ENCODE measurements at places on chromosomes 12 and 14. TPM values are rescaled to one million over a fixed set of nuclear protein-coding genes. Genes with fewer than 3 reads are reported as not detected.

AMN gene
- 0.21 TPM for total RNA-seq

KCNJ8 gene
- 30.3 TPM for total RNA-seq

KLRC4 gene
- 0.37 TPM for total RNA-seq

KRT78 gene
- total RNA-seq = not detected

OR4K14 gene
- total RNA-seq = not detected

TEAD4 gene
- total RNA-seq = 3.7 TPM

DNA sequence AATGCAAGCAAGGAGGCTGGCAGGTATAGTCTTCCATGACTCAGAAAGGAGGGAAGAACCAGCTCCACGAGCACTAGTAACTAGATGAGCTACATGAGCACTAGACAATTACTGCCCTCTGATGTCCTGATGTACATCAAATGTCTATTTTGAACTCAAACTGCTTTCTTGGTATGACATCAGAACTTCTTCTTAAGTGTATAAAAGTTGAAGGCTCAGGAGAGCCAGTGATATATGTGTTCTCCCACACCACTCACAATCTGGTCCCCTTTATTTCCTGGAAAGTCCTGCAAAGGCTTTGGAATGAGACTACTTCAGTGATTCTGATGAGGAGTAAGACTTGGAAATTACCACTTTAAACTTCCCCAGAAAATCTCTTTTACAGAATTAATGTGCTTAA lies 18.5 kb upstream of the DHRS7 start:
- DNase-seq = no peak

DNA sequence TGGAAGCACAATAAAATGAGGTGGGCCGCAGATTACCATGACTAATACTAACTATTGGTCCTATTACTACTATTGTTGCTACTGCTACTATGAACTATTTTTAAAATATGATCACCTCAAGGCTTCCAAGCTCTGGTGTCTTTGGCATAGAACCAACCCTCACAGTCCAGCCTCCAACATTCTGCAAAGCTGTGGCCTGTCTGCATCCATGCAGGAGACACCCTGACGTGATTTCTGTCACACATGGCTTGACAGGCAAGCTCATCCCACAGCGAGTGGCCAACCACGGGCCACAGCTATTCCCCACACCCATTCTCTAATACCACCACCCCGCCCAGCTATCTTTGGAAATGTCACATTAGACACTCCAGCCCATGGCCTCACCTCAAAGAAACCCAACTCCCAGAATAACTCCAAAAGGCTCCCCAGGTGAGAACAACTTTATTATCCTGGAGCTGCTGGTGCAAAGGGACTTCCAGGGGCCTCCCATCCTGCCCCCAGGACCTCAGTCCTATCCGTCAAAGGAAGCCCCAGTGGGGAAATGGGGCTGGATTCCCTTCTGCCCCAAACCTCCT lies 14.4 kb downstream of the ISCU start:
- DNase-seq = no peak

- no peak for DNase-seq
These were observed 34.7 kb upstream of the CDKN3 start for GRCh38 chr14:54362089-54362504.

DNA sequence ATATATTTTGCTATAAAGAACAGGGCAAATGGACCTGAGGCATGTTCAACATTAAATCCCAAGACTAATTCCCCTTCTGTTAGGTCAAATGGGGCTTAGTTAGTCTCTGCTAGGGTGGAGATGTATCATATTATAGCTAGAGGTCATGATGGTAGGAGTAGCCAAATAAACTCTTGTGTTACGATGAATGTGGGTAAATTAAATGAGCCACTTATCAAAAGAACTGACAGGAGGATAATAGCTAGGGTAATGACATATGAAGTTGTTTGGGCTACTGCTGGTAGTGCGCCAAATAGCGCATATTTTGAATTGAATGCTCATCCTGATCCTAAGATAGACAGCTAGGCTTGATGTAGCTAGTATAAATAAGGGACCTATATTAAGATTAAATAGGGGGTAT lies 445.0 kb downstream of the GXYLT1 start:
- no peak for DNase-seq

DNA sequence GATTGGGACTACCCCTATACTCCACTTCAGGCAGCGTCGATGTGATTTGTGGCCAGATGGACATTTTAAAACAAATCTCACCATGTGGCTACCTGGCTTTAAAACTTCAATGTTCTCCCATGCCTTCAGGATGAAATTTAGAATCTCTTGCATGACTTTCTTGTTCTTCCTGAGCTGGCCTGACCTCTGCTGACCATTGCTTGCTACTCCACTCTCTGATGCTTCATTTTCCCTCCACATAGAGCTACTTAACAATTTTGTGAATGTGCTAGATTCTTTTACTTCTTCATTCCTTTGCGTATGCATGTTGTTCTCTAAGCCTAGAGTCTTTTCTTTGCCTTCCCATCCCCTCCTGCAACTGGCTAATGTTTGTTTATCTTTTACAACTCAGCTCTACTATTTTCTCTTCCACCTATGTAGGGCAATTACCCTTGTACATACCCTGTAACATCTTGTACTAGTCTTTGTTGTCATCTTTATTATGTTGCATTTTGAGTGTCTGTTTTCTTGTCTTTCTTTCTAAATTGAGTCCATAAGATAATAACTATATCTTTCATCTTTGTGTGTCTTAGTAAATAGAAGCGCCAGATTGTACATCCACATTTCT lies 41.2 kb downstream of the YLPM1 start:
- no peak for DNase-seq

Data from urinary bladder (tissue), 4 donors.